ENCODE measurements at places on chromosomes 5 and 9.

- DNase-seq = no peak
Observed at GRCh38 chr9:19310246-19310645, 69.8 kb downstream of the RPS6 start.

GRCh38 chr9:83036043-83036442 lies 26.9 kb downstream of the RASEF start:
- no peak for DNase-seq

- peak; percentile 35 for DNase-seq
Observed at GRCh38 chr9:12930906-12931305, 156.1 kb downstream of the LURAP1L start.

DNA sequence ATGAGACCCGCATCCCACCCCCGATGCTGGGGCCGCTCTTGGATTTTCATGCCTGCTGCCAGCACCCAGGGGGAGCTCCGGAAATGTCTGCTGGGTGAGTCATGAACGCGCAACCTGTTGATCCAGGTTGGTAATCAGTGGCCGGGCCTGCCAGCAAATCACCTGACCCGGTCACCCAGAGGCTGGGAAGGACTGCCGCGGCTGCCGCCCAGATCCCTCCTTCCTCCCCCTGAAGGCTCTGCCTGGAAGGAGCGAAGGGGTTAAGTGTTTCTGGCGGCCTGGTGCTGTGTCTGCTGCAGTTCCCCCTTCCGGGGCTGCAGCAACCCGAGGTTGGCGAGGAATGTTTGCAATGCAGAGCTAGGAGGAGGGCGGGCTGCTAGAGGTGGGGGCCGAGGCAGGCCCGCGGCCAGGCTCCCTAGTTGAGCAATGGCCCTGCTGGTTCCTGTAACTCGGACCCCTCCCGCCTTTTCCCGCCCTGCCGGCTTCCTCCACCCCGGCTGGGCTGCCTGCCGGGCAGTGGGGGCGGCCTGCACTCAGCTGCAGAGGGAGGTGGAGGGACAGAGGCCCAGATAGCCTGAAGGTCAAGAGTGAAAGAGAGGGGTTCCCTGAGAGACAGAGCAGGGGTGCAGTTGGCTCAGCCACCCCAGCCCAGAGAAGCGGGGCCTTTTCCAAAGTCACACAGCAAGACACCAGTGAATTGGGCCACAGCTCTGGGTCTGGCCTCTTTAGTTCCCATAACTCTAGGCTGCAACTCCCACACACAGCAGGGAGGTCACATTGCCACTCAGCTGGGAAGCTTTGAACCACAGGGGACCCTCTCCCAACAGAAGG lies 156.3 kb upstream of the IER5L start:
- peak; percentile 99 for DNase-seq

DNA sequence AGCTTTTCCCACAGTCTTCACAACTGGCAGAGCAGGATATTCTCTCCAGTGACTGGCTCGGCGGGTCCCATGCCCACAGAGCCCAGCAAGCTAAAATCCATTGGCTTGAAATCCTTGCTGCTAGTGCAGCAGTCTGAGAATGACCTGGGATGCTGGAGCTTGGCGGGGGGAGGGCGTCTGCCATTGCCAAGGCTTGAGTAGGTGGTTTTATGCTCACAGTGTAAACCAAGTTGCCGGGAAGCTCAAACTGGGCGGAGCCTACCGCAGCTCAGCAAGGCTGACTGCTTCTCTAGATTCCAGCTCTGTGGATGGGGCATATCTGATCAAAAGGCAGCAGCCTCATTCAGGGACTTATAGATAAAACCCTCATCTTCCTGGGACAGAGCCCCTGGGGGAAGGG lies 194.1 kb downstream of the CCDC171 start:
- no peak for DNase-seq

DNA sequence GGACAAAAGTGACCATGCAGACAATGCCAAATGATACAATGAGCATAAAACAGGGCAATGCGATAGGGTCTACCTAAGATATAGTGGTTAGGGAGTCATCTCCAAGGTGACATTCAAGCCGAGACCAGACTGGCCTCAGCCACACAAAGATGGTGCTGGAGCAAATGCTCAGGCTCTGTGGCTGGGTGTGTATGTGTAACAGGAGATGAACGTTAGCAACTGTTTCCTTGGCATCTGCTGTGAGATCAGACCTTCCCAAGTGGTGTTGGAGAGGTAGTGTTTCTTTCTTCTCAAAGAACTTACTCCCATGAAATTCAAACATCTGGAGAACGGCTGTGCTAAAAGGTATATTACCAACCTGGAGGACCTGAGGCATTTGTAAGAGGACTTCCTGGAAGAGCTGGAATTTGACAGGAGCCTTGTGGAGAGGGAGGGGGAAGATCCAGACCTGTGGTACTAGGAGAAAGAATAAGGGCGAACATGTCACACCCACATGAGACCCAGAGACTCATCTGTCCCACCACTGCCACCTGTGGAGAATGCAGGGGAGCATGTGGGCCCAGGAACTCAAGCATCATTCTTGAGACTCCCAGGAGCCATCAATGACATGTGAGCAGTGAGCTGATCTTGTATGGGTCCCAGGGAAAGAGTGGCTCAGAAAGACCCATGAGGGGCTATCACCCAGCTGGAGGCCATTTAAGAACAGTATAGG lies 21.4 kb upstream of the ANXA6 start:
- DNase-seq = no peak

DNA sequence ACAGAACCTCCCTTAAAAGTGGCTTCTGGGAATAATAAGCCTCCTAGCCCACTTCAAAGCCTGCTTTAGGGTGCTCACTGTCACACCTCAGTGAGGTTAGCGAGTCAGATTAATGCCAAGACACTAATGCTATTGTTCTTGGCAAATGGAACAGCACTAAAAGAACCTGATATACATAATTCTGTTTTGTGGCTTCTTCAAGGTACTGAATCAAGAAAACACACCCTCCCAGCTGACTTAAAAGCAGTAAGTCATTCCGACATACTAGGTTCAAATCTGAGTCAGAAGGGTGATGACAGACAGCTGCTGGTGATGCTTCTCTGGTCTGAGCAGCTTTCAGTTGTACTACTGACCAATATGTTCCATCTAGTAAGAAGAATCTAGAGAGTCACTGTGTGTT lies 121.6 kb downstream of the OXCT1 start:
- no peak for DNase-seq

DNA sequence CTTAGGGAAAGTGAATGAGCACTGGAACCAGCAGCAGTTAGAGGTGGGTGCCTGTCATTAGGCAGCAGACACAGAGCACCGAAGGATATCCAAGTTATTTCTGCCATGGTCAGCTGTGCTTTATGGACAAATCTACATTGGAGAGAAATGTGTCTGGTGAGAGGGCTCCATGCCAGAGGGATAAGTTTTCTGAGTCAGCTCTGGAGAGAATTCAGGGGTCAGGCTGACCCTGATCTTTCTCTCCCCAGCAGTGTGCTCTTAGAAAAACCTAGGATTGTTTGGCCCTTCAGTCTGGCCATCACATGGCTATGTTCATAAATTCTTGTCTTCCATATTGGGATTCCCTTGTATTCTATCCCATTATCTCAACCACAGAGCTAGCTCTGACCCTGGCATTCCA lies 8.9 kb upstream of the IL17B start:
- no peak for DNase-seq

DNA sequence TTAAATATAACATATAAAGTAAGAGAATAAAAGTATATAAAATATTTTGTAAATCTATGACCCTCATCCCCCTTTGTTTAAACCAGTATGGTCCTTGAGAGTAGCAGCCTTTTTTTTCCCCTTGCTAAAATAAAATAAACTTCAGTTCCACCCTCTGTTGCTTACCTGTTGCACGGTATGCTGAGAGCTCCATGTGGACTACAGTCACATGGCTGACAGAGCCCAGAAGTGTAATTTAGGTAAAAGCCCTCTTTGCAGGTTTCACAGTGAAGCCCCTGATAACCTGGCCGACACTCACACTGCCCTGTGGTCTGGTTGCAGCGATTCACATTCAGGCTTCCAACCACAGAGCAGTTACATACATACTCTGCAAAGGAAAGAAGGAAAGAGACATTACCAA lies 55.1 kb downstream of the MEGF9 start:
- no peak for DNase-seq

DNA sequence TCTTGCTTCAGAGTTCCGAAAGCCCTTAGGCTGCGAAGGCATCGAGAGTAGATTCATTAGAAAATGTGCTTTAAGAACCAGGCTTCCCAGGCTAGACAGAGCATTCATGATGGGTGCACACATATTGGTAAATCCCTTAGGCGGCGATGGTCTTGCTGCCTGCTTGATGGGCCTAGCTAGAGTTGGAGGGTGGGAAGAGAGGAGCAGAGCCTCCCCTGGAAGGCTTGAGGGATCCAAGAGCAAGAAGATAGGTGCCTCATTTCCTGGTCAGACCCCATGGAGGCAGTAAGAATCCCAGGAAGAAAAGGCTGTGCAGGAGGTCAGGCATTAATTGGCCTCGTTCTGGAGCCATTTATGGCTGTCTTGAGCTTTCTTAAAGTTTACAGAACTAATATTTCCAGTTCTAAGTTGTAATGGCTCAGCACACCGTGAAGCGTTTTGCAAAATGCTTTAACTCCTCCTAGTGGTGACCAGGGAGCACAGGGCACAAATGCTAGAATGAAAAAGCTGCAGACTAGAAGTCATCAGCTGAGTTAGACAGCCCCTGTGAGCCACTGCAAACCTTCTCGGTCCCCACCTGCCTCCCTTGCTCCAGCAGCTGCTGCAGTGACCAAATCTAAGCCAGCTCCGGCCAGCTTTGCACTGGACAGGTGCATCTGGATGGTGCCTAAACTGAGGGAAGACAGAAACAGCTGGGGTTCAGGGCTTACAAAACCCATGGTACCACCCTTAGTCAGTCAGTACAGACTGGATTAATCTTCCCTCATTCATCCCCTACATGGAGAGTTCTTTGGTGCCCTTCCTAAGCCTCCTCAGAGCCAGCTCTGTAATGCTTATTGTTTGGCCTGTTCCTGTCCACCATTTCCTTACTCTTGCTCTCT lies 14.7 kb downstream of the SLC45A2 start:
- DNase-seq = peak; percentile 60

GRCh38 chr9:20144197-20144596 lies 355.4 kb upstream of the SLC24A2 start:
- DNase-seq = no peak

DNA sequence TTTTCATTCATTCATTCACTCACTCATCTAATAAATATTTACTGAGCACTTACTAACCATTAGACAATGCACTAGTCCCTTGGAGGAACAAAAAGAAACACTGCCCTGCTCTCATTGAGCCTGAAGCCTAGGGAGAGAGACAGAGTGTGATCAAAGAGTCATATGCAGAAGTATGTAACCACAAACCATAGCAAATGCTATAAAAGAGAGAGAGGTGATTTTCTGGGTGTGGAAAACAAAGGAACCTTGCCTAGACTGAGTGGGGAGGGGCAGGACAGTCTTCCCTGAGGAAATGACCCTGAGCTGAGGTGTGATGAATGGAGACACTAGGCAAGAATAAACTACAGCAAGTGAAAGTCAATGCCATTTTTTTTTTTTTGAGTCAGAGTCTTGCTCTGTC lies 10.8 kb upstream of the ADRA1B start:
- DNase-seq = no peak

- no peak for DNase-seq
Observed at GRCh38 chr9:82457891-82458290, 469.3 kb downstream of the SPATA31D1 start.

DNA sequence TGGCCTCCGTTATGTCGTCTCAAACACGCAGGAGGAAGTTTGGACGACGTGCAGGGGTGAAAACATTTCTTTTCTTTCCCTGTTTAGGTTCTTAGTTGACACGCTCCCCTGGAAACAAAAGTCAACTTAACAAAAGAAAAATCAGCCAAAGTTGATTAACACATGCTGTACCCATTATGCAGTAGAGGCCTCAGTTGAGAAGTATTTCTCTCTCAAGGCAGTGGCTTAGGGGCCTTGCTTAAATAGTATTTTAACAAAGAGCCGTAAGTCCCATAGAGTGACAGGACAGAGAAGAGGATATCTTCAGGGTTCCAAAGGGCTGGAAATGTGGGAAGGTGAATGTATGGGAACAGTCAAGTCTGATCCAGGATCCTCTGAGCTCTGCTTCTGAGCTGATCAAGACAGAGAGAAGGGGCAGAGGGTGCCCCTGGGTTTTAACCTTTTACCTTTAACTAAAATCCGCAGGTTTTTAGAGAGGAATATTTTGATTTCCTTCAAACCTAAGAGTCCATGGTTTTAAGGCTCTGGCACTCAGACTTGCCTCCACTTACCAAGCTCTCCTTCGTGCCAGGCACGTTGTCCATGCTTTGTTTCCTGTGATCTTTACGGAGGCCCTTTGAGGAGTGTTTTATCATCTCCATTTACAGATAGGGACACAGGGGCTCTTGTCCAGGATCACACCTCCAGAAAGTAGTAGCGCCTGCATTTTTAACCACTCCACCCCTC lies 629 bp upstream of the CD74 start:
- no peak for DNase-seq

DNA sequence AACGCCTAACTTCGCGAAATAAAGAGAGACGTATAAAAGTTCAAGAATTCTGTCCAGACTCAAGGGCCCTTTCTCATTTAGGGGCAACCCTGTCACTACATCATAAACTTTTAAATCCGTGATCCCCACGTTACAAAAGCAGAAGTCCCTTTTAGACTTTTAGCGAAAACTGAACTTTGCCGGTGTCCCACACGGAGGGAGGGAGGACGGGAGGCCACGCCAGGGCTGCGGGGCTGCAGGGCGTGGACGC lies 515 bp upstream of the F2R start:
- no peak for DNase-seq

- no peak for DNase-seq
Observed at GRCh38 chr9:134539586-134540194, 101.9 kb upstream of the COL5A1 start.

- DNase-seq = no peak
Observed at GRCh38 chr9:34479431-34479866, 20.8 kb downstream of the DNAI1 start.

- DNase-seq = no peak
Observed at GRCh38 chr5:475704-476101, 32.7 kb downstream of the EXOC3 start.

DNA sequence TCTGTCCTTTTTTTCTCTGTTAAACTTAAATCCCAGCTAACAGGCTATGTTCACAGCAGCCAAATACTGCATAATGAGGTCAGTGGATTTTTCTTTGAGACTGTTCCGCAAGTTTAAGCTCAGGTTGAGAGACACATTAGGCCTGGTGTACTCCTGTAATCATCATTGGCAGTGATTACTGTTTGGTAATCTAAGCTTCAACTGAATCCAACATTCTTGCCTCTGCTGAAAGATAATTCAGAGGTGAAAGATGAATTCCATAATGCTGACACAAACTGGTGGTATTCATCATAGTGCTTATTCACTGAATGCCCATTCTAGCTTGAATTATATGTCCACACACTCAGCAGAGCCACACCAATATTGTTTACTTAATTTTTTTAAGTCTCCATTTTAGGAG lies 108.5 kb downstream of the NFIB start:
- DNase-seq = no peak

DNA sequence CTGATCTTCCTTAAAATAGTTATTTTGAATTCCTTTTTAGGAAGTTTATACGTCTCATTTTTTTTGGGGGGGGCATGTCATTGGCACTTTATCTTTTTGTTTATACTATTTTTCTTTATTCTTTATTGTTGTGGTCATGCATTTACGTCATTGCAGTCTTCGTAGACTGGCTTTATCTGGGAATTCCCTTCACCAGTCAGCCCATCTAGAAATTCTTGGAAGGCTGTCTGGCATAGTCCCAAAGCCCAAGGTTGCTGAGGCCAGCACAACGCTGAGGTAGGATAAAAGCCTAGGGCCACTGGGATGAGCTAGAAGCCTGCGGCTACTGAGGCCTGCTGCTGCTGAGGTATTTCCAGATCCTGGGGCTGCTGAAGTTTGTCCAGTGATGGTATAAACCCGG lies 121.5 kb downstream of the ISOC1 start:
- peak; percentile 14 for DNase-seq
